ENCODE measurements at places on chromosomes 6 and 20. TPM values are rescaled to one million over a fixed set of nuclear protein-coding genes. Genes with fewer than 3 reads are reported as not detected.

The SOX18 gene
- total RNA-seq: not detected

The CLVS2 gene
- 1.3 TPM for total RNA-seq

The ENPP4 gene
- 3.3 TPM for total RNA-seq

The TRIM31 gene
- total RNA-seq: not detected

GRCh38 chr20:57753332-57754164, 43.7 kb upstream of the PMEPA1 start:
- H3K27me3 ChIP-seq: peaks cover 41% of the 10 kb centered on the region
- no peak for DNase-seq
- no peaks in the 10 kb centered on the region for H3K36me3 ChIP-seq

GRCh38 chr6:36362551-36363370, 24.7 kb downstream of the ETV7 start:
- H3K4me1 ChIP-seq: peaks cover 25% of the 10 kb centered on the region
- no peak overlapping the region for H3K4me3 ChIP-seq
- H3K27ac ChIP-seq: peak overlapping the region; percentile 79
- DNase-seq: no peak
- H3K27me3 ChIP-seq: no peaks in the 10 kb centered on the region

DNA sequence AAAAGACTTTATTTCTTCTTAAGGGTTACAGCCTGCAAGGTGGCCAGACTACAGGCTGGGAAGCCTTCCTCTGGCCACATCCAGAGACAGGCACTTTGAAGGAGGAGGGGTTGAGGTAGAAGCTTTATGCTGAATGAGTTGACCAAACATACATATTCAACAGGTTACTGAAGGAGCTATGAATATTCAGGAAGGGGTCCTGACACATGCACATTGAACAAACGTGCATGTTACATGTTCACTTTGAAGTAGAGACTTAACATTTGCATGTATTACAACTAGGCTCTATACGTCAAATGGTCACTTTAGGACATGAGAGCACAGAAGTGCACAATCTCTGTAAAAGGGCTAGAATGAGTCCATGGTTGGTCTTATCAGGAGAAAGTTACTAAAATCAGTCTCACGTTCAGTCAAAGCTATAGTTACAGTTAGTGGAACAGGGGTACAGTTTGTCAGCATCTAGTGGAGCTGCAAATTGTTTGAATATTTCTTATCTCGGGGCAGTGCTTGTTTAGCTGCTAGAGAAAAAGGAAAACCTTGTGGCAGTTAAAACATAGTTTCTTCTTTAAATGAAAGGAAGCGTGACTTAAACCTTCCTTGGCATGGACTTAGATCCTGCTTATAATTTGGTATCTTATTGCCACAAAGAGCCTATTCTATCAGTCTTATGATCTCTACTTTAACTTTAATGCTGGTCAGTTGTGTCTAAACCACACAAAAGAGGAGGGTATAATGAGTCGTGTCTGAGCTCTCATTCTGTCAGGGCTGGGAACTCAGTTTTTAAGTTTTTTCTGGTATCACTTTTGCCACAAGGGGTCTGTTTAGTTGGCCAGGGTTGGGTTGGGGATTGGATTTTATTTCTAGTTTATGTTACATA, 4.6 kb upstream of the ZSCAN9 start:
- H3K27ac ChIP-seq: no peak overlapping the region
- peaks cover 84% of the 10 kb centered on the region for H3K27me3 ChIP-seq
- peak overlapping the region; percentile 78 for H3K4me3 ChIP-seq

- peaks cover 3% of the 10 kb centered on the region for H3K27me3 ChIP-seq
- H3K27ac ChIP-seq: no peak within 1 kb of the TSS
- no peaks in the 10 kb centered on the region for H3K4me1 ChIP-seq
- no peak for DNase-seq
- peaks cover under 1% of the 10 kb centered on the region for H3K36me3 ChIP-seq
- H3K4me3 ChIP-seq: no peak within 1 kb of the TSS
Measured at GRCh38 chr6:38715016-38715689, at the start of gene DNAH8. Gene DNAH8 (plus strand): TSS chr6:38715311. CDS start chr6:38722810, 7,499 bp downstream.

DNA sequence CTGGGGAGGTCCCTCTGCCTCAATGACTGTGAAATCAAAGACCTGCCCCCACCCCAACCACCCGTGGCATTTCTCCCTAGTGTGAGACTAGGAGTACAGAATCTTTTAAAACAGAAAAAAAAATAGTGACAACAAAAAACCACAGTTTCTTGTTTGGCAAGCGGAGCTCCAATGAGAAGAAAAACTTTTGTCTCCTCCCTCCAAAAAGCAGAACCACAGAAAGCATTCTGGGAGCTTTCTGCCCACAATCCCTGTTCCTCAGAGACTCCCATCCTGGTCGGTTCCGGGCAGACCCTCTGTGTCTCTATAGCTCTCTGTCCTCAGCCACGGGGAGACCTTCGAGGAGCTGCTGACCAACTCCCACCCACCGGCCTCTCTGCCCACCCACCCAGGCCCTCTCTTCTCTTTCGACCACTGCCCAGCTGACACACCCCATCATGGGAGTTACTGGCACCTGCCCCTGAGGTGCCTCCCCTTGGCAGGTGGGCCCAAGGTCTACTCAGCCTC, 4.9 kb downstream of the PREX1 start:
- H3K27me3 ChIP-seq: no peaks in the 10 kb centered on the region
- H3K36me3 ChIP-seq: peaks cover 2% of the 10 kb centered on the region
- no peak for DNase-seq
- H3K4me3 ChIP-seq: peak overlapping the region; percentile 42
- no peak overlapping the region for H3K27ac ChIP-seq
